ENCODE measurements at places on chromosomes 4 and X.
A peak's percentile ranks its signal among the peaks of the same experiment; 100 is the strongest.

GRCh38 chrX:140672840-140673731 is 36.5 kb upstream of the LINC00632 start:
- DNase-seq = no peak

GRCh38 chrX:118780911-118781310 is 42.7 kb upstream of the ZCCHC12 start:
- DNase-seq = peak; percentile 59

- DNase-seq = peak; percentile 36
Measured at GRCh38 chr4:128060121-128060698, 902 bp upstream of the LARP1B start.

- DNase-seq = no peak
Measured at GRCh38 chr4:26826721-26827120, 33.9 kb upstream of the STIM2 start.

GRCh38 chr4:26140150-26140898 is 180.5 kb upstream of the RBPJ start:
- DNase-seq = peak; percentile 57
